ENCODE measurements at places on chromosomes 1 and 21. TPM values are rescaled to one million over a fixed set of nuclear protein-coding genes. Genes with fewer than 3 reads are reported as not detected.

The CA14 gene
- not detected for total RNA-seq

The AMY2A gene
- total RNA-seq: not detected

The HMCN1 gene
- total RNA-seq: 60.2 TPM

The LIPI gene
- not detected for total RNA-seq

The ZNF695 gene
- 1.7 TPM for total RNA-seq

The TGFBR3 gene
- total RNA-seq: 0.61 TPM

The GNAI3 gene
- total RNA-seq: 9.4 TPM

DNA sequence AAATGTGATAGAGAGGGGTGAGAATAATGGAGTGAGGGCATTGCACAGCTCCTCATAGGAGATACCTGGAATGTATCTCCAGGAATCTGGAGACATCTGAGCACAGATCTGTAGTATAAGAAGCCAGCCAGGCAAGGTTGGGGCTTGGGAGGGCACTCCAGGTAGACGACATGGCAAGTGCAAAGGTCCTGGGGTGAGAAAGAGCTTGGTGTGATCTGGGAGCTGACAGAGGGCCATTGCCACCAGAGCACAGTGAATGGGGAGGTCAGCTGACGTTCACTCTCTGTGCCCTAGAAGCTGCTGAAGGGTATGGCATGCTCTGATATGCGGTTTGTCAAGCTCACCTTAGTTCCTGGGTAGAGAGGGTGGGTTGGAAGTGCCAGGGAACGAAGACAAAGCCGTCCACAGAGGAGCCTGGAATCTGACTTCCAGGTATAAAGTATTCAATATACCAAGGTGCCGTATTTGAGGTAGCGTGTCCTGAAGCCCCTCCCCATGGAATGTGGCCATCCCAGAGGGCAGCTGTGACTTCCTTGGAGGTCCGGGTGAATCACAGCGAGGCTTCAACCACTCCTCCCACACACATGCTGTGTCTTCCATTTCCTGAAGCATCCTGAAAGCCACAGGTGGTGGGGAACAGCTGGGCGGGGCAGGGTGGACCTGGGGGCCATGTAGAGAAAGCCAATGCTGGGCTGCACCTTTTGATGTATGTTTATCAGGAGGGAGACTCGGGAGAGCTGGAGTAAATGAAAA lies 182.7 kb upstream of the KLHDC7A start:
- DNase-seq: no peak

DNA sequence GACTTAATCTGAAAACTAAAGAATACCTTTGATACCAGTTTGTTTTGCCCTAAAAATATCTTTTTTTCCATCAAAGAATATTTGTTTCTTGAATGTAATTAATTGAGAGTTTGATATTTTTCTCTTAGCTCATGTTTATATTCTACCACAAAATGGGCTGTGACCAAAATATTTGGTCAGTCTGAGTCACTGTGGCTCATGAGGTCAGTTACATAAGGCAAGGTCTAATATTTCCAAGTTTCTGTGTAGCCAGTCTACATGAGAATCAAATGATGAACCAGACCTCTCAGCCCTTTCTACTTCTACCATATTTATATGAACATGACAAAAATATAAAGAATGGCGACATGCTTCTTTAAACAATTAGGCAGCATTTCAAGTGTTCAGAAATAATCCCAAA lies 83.0 kb upstream of the IVNS1ABP start:
- DNase-seq: peak; percentile 82

DNA sequence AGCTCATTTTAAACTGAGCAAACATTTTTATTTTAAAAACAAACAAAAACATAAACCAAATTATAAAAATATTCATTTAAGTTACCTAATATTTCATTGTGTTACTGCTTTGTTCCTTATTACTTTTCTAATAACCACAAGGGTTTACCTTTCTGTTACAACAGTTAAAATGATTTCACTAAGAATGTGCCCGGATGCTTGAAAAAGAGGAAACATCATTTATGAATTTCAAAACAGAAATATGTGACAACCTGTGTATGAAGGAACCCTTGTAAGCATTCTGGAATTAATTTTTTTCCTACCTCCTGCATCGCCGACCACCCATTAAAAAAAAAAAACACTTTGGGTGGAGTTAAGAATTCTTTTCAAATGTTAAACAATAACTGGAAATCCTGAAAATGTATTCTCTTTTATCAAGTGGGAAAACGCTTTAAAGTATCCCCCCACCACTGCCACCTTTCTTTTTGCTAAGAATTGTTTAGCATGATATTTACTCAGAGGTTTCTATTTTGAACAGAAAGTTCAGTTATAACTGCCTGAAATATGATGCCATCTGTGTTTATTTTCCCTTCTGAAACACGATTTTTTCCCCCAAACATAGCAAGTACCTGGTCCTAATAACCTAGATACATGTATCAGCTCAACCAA lies 9.1 kb downstream of the CYYR1 start:
- DNase-seq: no peak

- no peak for DNase-seq
These were observed 108.2 kb downstream of the MRPS6 start for GRCh38 chr21:34181431-34182039.

DNA sequence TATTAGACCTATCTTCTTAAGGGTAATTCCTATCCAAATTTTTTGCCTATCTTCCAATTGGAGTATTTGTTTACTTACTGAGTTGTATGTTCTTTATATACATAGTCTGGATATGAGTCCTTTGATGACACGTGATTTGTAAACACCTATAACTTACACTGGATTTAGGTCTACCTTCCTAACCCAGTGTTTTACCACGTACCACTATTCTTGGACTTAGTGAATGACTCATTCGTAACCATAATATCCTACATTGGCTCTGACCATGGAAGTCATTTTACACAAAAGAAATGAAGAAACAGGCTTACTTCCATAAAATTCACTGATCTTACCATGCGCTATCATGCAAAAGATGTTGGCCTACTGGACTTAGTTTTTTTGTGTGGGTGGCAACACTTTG lies 23.9 kb upstream of the ZZZ3 start:
- DNase-seq: peak; percentile 32

- DNase-seq: no peak
These were observed 121.2 kb downstream of the LMX1A start for GRCh38 chr1:165235155-165235776.

DNA sequence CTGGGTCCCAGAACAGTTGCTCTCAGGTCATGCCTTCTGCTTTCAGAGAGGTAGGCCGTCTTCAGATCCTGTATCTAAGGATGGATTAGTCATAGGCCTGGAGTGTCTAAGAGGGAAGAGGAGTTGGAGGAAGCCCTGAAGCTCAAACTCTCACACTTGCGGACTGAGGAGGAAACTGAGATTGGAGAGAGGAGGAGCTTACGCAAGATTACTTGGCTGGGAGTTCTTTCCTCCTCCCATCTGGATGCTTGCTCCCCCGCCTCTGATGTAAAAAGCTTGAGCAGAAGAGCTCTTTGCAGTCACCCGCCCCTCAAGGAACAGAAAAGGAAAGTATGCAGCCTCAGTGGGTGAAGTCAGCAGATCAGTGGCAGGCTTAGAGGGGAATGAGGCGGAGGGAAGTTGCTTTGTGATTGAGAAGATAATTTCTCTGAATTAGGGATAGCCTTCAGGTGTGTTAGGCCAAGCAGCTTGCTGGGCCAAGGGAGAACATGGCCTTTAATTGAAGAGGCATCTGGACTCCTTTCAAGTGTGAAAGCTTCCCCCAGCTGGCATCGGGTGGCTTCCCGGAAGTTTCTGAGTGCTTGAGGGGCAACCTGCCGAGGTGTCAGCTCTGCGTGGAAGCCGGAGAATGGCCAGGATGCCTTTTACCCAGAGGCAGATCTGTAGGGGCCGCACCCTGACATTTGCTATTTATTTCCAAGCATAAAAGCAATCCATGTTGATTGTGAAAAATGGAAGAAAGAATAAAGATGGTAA lies 6.6 kb downstream of the ADORA1 start:
- DNase-seq: no peak

DNA sequence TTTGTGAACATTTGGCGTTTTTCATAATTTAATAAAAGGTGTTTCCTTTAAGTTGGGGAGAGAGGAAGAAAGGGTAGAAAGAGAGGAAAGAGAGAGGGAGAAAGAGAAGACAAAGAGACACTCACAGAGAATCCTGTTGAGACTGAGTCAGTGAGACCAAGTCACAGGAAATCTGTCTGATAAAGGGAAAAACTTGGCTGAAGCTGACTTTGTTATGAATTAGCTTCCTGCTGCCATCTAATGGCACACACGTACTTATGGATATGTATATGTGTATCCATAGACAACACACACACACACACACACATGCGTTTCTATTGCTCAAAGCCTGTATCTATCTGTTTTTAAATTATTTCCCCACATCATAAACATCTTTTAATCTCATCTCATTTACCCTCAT lies 42.5 kb upstream of the DISC1 start:
- peak; percentile 71 for DNase-seq

DNA sequence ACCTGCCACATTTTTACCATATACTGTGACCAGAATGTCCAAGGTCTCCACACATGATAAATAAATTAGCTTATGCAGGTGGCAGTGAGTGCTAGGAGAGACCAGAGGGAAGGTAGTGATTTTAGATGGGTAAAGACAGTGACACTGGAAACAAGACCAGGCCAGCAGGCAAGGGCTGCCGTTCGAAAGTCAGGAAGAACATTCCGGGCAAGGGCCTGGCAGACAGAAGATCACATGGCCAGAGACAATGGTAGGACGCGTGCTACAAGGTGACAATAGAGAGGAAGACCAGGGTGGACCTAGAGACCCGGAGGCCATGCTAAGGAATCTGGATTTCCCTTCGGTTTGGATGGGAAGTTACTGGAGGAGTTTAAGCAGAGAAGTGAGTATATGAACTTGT lies 9.7 kb downstream of the PGBD5 start:
- no peak for DNase-seq
